ENCODE measurements at places on chromosomes 12 and 14.

DNA sequence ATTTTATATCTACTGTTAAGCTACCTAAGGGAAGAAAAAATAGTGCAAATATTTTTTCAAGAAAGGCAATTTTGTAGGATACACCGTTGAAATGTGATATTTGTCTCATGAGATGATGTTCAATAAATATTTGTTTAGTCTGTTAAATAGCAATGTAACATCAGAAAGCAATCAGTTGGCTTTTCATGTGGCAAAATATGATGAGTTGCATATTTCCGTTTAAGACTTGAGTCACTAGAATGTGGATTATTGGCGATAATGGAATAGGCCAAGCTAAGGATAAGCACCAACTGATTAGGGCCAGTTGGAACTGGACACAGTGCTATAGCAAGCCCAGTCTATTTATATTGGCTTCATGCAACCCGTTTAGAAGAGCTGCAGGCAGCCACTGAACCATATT lies 250.4 kb upstream of the SLC16A7 start:
- DNase-seq, result no peak

- DNase-seq, result no peak
These were observed 189.1 kb downstream of the BMP4 start for GRCh38 chr14:53767566-53767965.

- DNase-seq, result no peak
These were observed 146.4 kb downstream of the EMP1 start for GRCh38 chr12:13342971-13343370.

DNA sequence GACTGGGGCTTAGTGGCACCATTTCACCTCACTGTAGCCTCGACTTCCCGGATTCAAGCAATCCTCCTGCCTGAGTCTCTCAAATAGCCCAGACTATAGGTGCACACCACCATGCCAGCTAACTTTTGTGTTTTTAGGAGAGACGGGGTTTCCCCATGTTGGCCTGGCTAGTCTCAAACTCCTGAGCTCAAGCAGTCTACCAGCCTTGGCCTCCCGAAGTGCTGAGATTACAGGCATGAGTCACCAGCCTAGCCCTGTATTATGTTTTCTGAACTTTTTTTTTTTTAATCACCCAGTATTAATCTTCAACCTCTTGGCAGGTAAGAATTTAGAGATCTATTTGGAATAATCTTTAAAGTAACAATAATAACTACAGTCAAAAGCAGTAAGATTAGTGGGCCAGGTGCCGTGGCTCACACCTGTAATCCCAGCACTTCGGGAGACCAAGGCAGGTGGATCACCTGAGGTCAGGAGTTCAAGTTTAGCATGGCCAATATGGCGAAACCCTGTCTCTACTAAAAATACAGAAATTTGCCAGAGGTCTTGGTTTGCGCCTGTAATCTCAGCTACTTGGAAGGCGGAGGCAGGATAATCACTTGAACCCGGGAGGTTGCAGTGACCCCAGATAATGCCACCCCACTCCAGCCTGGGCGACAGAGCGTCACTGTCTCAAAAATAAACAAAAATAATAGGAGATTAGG lies 8.6 kb downstream of the NANOG start:
- no peak for DNase-seq

DNA sequence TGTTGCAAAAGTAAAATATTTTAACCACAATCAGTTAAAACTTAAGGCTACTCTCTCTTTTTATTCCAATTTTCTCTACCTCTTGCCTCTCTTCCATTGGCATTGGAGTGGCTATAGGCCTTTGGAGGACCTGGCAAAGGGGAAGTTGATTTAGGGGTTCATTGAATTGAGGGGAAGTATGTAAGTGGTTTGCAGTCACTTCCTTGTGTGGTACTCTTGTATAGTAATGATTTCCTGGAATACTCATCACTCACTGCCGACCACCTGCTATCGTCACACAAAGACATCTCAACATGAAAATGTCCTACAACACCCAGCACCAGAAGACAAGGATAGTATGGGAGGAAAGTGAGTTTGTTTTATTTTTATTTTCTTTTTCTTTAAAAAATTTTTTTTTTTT lies 45.7 kb upstream of the CPM start:
- no peak for DNase-seq

DNA sequence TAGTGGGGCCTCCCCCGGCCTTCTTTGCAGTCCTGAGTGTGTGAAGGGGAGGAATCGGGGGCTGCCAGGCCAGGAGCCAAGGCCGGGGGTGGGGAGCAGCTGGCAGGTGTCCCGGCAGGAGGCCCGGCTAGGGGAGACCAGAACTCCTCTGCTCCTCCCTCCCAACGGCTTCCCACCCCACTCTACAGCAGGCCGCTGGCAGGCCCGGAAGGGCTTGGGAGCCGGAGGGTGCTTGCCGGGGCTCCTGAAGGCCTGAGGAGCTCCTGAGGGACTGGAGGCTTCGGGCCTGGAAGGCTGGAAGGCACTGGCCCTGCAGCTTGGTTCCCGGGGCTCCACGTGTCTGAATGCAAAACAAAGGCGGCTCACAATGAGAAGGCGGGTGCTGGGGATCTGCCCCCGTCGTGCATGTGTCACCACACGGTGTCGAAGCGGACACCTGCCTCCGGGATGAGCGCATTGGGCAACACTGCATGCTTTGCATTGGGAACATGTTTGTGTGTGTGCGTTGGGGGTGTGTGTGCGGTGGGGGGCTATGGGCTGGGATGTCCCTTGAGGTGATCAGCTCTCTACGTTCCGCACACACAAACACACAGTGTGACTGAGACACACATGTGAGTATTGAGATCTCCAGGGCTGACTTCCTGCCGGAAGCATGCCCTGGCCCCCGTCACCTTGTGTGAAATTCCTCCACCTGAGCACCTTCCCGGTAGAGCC lies 30.9 kb upstream of the ANKRD9 start:
- no peak for DNase-seq

GRCh38 chr14:85873006-85873405 lies 343.1 kb downstream of the FLRT2 start:
- DNase-seq, result no peak

- no peak for DNase-seq
These were observed 29.0 kb upstream of the SMOC1 start for GRCh38 chr14:69850086-69850735.

- no peak for DNase-seq
These were observed 1.9 kb downstream of the LRRK2 start for GRCh38 chr12:40226705-40227104.

DNA sequence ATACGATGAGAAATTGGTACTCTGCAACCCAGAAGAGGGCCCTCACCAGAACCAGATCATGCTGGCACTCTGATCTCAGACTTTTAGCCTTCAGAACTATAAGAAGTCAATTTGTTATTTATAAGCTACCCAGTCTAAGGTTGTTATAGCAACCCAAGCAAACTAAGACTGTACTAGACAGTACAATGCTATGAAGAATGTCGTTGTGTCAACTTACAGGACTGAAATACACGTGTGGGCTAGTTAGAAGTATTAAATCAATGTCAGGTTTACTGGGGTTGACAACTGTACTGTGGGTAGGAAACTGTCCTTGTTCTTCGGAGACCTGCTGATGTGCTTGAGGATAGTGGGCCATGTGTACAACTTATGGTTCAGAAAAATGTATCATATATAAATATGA lies 19.7 kb downstream of the DUSP16 start:
- no peak for DNase-seq

DNA sequence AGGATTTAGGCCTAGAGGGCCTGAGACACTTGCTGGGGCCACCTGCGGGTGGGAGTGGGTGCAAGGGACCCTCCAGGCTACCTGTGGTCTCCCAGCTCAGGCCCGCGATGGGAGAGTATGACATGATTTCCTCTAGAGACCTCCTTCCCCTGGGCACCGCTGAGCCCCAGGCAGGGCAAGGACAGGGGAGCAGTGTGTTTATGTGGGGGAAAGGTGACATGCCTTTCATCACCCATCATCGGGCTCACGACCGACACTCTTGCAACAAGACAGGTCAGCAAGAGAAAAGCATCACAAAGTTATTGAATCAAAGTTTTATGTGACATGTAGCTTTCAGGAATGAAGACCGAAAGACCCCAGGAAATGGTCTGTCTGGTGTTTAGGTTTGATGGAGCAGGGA lies 19.9 kb downstream of the SH2B3 start:
- DNase-seq, result no peak

GRCh38 chr12:109581856-109582255 lies 8.3 kb downstream of the MVK start:
- DNase-seq, result no peak

- no peak for DNase-seq
These were observed 8.2 kb downstream of the TMEM121 start for GRCh38 chr14:105534586-105534985.

DNA sequence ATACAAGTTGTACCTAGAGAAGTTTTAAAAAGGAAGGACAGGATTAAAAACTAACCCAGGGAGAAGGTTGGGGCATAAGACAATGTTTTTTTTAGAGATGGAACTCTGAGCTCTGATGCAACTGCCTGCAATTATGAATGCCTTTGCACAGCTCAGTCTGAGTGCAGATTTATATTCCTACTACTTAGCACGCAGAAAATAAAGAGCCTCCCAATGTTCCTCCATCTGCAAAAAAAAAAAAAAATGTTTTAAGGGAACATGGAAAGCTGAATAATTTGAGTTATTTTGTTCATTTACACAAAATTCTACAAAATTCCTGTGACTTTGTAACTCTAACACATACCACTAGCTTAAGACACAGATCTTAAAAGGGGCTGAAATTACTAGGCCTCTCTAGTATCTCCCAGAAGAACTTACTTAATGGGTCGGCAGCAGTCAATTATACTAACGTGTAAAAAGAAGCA lies 15.7 kb downstream of the CLIP1 start:
- no peak for DNase-seq

Measured in CD4-positive, alpha-beta memory T cell (primary cell).